Brain microvascular endothelial cell (primary cell): ENCODE measurements at places on chromosomes 2 and 18.

GRCh38 chr2:23092831-23093230 is 292.1 kb upstream of the KLHL29 start:
- DNase-seq: no peak

DNA sequence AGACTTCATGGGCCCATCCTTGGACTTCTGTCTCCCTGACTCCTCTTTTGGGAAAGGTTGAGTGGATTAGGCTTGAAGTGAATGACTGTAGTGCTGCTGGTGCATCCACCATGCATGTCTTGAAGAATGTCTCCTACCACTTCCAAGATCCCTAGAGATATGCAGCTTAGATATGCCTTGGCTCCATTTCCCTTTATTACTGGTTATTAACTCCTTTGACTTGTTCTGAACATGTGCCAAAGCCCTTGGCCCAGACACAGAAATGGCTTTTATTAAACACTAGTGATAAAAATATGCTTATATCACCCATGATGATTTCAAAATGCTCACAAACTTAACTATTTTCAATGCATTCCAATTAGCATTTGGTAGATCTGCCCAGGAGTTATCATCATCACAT is 90.0 kb upstream of the SLC14A2 start:
- no peak for DNase-seq

DNA sequence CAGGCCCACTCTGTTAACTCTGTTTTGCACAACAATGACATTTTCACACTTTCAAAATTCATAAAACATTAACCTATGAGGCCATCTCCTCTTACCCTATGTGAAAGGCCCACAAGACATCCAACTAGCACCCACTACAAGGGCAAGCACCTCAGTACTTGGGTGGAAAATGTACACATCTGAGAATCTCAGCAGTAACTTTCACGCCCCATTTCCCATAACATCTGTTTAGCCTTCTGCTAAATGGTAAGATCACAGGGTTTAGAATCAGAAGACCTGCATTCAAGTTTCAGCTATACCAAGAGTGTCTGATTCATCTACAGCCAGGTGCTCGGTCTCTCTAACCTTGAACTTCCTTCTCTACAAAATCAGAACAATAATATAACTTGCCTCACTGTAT is 89.2 kb downstream of the SP100 start:
- no peak for DNase-seq

GRCh38 chr2:129754421-129754820 is 225.0 kb upstream of the RAB6C start:
- no peak for DNase-seq

GRCh38 chr18:39872651-39873050 is 2082.4 kb upstream of the PIK3C3 start:
- no peak for DNase-seq

- DNase-seq: no peak
These were observed 34.2 kb downstream of the ABCA12 start for GRCh38 chr2:215104226-215104625.

- DNase-seq: no peak
These were observed 13.0 kb downstream of the MTERF4 start for GRCh38 chr2:241088791-241089732.

GRCh38 chr18:51668607-51669006 is 471.1 kb upstream of the MEX3C start:
- DNase-seq: no peak

- no peak for DNase-seq
These were observed 51.2 kb downstream of the CHMP3 start for GRCh38 chr2:86512034-86512433.

- no peak for DNase-seq
These were observed 130.0 kb downstream of the NDUFA10 start for GRCh38 chr2:239895116-239895515.
